Right lung (tissue), 10 donors: ENCODE measurements at places on chromosomes 11 and 22.

- DNase-seq, result no peak
Measured at GRCh38 chr11:62390237-62390636, 28.6 kb upstream of the SCGB1A1 start.

GRCh38 chr11:43925063-43925931 lies 17.1 kb upstream of the C11orf96 start:
- DNase-seq, result no peak

GRCh38 chr11:100687630-100688395 lies 725 bp downstream of the ARHGAP42 start:
- peak; percentile 62 for DNase-seq

DNA sequence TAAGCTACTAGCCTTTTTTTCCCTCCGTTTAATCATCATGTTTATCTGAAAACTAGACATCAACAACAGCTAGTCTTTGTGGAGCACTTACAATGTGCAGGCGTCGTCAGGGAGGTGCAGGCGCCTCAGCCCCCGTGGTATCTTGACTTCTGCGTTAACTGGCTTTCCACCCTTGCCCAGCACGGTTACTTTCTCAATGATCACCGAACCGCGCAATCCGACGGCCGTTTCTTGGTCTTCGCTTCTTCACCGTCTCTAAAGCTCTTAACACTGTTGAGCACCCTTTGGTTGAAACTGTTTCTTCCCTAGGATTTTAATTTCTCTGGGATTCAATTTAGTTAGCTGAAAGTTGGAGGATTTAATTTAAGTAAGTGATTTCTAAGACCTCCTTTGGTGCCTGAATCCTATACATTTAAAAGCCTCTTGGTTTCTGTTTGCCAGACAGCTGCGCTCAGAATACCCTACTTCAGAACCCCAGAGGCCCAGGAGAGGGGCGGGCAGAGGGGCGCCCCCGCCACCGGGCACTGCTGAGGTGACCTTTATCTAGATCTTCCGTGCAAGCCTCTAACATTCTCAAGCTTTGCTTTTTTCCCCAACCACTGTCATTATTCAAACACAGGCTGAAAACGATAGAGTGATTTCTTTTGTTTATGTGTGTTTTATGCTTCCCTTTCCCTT lies 18.0 kb upstream of the TMEM218 start:
- DNase-seq, result no peak

- no peak for DNase-seq
Measured at GRCh38 chr11:55652560-55652959, 4.4 kb downstream of the OR4S2 start.

GRCh38 chr22:28581016-28581415 lies 98.6 kb downstream of the TTC28 start:
- no peak for DNase-seq

GRCh38 chr11:73323464-73323863 lies 15.4 kb downstream of the ARHGEF17 start:
- DNase-seq, result peak; percentile 74

GRCh38 chr22:42587588-42588175 lies 27.0 kb downstream of the POLDIP3 start:
- DNase-seq, result no peak

- DNase-seq, result no peak
Measured at GRCh38 chr11:93608364-93608763, 53.1 kb upstream of the CEP295 start.

DNA sequence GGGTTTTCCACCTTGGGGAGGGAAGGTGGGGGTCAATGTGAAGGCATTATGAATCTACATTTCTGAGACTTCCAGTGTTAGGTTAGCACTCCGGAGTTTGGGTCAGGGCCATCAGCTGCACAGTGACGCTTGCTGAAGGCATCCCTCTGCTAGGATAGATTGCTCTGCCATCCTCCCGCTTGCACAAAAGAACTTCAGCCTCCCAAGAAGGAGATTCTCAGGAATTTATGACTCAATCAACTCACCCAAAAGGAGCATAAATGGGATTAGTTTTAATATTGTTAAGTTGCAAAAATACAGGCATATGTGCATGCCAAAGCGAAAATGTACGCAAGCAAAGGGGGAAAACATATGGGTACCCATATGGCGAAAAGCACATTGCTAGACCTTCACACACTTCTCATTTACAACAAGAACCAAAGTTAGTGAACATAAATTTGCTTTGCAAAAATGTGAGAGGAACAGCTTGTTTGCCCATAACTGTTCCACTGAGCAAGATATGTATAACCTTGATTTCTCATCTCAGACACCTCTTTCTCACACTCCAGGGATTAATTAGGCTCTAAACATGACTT lies 1013.0 kb downstream of the OPCML start:
- no peak for DNase-seq

GRCh38 chr11:12859872-12860657 lies 149.1 kb upstream of the RASSF10 start:
- no peak for DNase-seq

GRCh38 chr11:116582571-116582970 lies 190.2 kb downstream of the BUD13 start:
- DNase-seq, result peak; percentile 15

DNA sequence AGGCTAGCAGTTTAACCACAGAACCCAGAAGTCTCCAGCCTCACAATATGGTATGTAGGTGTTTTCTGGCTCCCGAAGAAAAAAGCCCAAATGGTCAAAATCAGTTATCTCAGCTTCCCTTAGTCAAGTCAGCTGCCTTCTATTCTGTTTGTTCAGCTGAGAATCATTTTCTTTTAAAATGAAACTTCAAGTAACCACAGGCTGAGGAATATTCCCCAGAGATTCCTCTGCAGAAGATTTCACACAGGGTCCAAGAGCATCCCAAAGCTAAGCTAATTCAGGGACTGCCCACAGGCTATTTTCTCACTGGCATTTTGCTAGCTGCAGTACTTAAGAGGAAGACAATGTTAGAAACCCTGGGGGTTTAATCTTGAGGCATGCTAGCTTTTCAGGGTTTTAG lies 977.0 kb upstream of the CHORDC1 start:
- DNase-seq, result no peak

- DNase-seq, result no peak
Measured at GRCh38 chr11:15616130-15617105, 501.7 kb downstream of the INSC start.

- no peak for DNase-seq
Measured at GRCh38 chr11:120703358-120704152, 192.0 kb downstream of the GRIK4 start.

GRCh38 chr11:75504501-75504900 lies 21.2 kb downstream of the GDPD5 start:
- no peak for DNase-seq

DNA sequence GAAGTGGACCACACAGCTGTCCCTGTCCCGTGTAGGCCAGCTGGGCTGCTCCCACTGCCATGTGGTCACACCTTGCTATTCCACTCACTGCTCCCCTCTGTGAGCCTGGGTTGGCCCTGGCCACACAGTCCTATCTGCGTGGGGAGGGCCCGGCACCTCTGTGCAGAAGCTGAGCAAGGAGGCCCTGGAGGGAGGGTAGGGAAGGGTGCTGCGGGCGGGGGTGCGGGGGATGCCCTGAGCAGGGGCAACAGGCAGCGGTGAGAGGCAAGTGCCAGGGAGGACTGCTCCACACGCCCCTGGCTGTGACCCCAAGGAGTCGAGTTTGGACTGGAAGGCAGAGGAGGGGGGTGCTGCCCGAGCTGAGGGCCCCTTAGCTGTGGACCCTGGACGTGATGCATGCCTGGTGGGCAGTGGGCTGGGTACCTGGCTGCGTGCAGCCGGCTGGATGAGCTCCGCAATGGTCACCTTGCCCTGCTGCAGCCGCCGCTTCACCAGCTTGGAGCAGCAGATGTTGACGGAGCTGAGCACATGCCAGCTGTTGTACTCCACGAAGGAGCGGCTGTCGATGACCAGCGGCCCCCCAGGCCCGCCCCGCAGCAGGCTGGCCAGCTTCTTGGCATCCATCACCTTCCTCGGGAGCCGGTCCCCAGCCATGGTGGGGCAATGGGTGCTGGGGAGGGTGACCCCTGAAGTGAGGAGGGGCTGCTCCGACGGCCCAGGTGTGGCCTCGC lies 6.7 kb downstream of the DUSP8 start:
- no peak for DNase-seq

DNA sequence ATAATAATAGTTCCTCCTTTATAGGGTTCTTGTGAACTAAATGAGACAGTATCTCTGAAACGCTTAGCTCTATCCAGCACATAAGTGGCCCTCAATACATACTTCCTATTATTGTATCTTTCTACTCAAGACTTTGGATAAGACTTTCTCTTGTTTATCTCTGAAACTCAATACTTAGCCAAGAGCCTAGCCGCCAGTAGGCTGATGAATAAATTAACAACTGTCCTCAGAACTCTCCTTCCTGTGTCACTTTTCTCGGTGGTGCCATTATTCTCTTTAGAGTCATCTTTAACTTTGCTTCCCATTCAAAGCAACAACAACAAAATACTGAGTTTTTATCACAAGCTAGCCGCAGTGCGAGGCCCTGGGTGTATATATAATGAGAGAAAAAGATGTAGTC lies 86.9 kb downstream of the FAM83F start:
- no peak for DNase-seq

GRCh38 chr22:49264696-49265095 lies 563.0 kb downstream of the BRD1 start:
- DNase-seq, result no peak

GRCh38 chr11:63699896-63700295 lies 18.6 kb downstream of the RTN3 start:
- no peak for DNase-seq

- DNase-seq, result no peak
Measured at GRCh38 chr11:66231561-66231960, 36.9 kb upstream of the RAB1B start.

GRCh38 chr11:128509621-128510389 lies 77.6 kb downstream of the ETS1 start:
- DNase-seq, result no peak

DNA sequence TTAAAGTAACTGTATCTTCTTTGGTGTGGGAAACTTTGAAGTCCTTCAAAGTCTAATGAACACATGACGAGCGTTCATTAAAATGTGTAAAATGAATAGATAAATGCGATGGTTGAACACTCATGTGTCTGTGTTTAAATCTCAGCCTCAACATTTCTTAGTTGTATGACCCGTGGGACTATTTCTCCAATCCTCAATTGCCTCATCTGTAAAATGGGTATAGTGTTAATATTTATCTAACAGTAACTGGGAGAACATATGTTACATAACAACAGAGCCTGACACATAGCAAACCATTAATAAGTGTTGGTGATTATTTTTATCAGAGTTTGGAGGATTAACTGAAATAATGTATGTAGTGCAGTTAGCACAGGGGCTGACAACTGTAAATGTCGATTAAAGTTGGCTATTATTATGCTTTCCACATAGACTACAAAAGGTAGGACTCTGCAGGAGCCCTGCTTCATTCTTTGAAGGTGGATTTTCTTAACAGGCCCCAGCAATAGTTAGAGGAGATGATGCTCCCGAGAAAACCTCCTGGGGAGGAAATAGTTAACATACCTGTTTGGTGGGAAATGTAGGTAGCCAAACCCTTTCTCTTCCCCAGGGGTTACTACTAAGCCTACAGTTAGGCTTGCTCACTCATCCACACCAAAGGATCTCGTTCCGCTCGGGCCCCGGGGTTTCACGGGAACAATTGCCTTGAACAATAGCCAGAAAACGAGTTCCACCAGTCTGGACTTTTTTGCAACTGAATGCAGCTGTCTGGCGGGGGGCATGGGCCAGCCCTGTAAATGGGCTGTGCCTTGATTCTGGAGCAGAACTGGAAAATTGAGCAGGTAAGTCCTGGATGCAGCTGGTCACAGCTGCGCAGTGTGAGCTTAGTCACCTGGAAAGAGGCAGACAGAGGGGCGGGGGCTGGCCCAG lies 133.4 kb downstream of the DBX1 start:
- DNase-seq, result no peak

- DNase-seq, result no peak
Measured at GRCh38 chr11:14312736-14313438, 46.1 kb downstream of the RRAS2 start.

- DNase-seq, result no peak
Measured at GRCh38 chr22:19271856-19272535, 19.5 kb downstream of the CLTCL1 start.

GRCh38 chr22:48945621-48946458 lies 881.8 kb downstream of the BRD1 start:
- no peak for DNase-seq

GRCh38 chr11:35389897-35390465 lies 29.4 kb downstream of the SLC1A2 start:
- DNase-seq, result no peak

DNA sequence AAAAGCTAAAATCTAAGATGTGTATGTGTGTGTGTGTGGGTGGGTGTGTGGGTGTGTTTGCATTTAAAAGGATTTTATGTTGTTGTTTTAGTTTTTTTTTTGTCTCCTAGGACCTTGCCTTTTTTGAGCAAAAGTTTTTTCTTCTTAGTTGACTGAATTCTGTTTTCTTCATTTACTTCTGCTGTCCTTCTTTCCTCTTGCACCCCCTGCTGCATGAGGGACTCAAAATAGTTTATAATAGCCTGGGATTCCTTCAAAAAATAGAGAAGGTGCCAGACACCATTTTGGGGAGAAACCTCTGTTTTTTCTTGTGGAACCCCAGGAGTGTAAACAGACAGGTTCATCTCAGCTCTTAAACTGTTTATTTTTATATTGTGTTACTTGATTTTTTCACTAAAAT lies 817.7 kb downstream of the TBC1D22A start:
- DNase-seq, result no peak

DNA sequence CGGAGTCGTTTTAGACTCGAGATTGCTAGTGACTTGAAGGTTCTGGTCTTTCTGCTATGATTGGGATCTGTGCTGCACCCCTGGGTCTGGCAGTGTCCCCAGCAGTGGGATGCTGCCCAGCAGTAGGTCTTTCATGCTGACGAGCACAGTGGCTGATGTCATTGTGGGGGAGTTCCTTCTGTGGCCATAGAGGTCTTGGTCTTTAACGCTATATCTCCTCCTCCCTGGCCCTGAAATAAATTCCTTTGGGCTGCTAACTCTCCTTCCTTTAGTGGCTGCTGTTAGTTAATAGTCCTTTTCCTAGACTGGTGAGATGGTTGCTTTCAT lies 136.3 kb downstream of the TEAD1 start:
- no peak for DNase-seq

GRCh38 chr11:12100841-12101242 lies 9.5 kb upstream of the MICAL2 start:
- DNase-seq, result no peak

GRCh38 chr11:72642884-72643522 lies 31.2 kb downstream of the PDE2A start:
- peak; percentile 58 for DNase-seq
